ENCODE measurements at places on chromosomes 3 and 15. TPM values are rescaled to one million over a fixed set of nuclear protein-coding genes. Genes with fewer than 3 reads are reported as not detected.

DNA sequence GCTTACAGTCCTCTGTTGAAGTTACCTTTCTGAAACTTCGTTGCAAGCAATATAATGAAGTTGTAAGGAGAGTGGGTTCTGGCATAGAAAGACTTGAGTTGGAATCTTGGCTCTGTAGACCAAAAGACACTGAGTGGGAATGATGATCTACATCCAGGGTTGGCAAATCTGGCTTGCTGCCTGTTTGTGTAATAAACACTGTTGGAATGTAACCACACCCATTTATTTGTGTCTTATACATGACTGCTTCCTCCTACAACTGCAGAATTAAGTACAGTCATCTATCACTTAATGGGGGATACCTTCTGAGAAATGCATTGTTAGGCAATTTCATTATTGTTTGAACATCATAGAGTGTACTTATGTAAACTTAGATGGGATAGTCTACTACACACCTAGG lies 178.4 kb upstream of the SUCLG2 start:
- H3K27ac ChIP-seq: no peak overlapping the region
- H3K36me3 ChIP-seq: no peaks in the 10 kb centered on the region
- no peaks in the 10 kb centered on the region for H3K4me1 ChIP-seq
- H3K4me3 ChIP-seq: no peak overlapping the region

The TERC gene
- not detected for polyA plus RNA-seq

- DNase-seq: no peak
- H3K27ac ChIP-seq: no peak overlapping the region
- H3K36me3 ChIP-seq: no peaks in the 10 kb centered on the region
- H3K4me1 ChIP-seq: peaks cover 43% of the 10 kb centered on the region
- peaks cover 65% of the 10 kb centered on the region for H3K27me3 ChIP-seq
These were observed 3.1 kb downstream of the FOXL2NB start for GRCh38 chr3:138950006-138950644.

DNA sequence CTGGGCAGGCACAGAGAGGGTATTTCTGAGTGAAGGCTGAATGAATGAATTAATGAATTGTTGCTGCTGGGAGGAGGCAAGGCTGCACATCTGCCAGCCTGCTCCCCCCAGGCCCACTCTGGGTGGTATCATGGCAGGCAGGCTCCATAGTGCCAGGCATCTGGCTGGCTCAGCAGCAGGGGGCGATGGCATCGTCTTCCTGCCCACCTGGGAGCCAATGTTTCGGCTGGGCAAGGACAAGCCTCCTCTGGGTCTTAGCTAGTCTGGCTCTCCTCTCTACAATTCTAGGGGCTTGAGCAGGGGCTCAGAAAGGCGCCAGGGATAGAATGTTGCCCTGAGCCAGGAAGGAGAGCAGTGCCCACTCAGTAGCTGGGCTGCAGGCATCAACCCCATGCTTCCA lies 1.7 kb upstream of the TLR9 start:
- H3K4me3 ChIP-seq: no peak overlapping the region
- peak overlapping the region; percentile 8 for H3K27ac ChIP-seq

GRCh38 chr3:43176666-43177065 lies 70.8 kb upstream of the POMGNT2 start:
- no peaks in the 10 kb centered on the region for H3K36me3 ChIP-seq
- H3K4me3 ChIP-seq: no peak overlapping the region
- H3K27me3 ChIP-seq: no peaks in the 10 kb centered on the region
- no peak overlapping the region for H3K27ac ChIP-seq
- H3K4me1 ChIP-seq: peaks cover 43% of the 10 kb centered on the region
- no peak for DNase-seq

GRCh38 chr15:89399238-89400115 lies 64.9 kb upstream of the POLG start:
- H3K36me3 ChIP-seq: no peaks in the 10 kb centered on the region
- peaks cover 26% of the 10 kb centered on the region for H3K4me1 ChIP-seq
- peaks cover 82% of the 10 kb centered on the region for H3K27me3 ChIP-seq
- H3K27ac ChIP-seq: no peak overlapping the region
- peak overlapping the region; percentile 76 for H3K4me3 ChIP-seq
- peak; percentile 83 for DNase-seq

DNA sequence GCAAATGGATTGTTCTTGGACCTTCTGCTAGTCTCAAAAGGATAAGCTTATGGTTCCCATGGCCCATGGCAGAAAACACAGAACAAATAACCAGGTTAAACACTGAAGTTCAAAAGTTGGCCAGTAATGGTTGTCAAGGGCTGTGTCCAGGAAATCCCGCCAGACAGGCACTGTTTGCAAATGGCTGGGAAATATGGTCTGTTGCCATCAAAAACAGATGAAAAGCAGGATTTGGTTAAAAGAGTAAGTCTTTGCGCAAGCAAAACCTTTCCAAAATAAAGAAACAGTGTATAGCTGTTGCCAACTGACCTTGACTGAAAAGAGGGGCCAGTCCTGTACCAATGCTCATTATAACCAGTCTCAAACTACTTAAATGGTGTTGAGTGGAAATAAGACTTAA lies 58.6 kb downstream of the WWTR1 start:
- H3K4me1 ChIP-seq: peaks cover 13% of the 10 kb centered on the region
- H3K36me3 ChIP-seq: no peaks in the 10 kb centered on the region
- H3K27ac ChIP-seq: no peak overlapping the region

DNA sequence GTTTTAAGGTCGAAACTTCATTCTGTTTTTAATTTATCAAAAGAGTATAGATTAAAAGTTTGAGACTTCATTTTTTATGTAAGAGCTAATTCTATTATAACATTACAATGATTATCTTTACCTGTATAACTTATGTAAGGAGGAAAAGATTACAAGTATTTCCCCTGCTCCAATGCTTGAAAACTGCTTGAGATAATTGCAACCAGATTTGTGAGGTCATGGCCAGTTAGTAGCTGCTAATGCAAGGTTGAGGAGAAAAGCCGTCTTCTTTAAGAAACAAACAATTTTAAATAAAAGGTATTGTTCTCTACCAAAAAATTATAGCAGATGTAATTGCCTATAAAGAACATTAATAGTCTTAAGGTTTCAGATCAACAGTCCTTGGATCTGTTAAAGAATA lies 208.3 kb upstream of the UBE2E2 start:
- DNase-seq: no peak
- no peaks in the 10 kb centered on the region for H3K4me1 ChIP-seq
- H3K36me3 ChIP-seq: no peaks in the 10 kb centered on the region
- no peak overlapping the region for H3K4me3 ChIP-seq

The STAC gene
- polyA plus RNA-seq: 0.86 TPM

The ZNF662 gene
- 2.2 TPM for polyA plus RNA-seq
